ENCODE measurements at places on chromosomes 1 and 21. TPM values are rescaled to one million over a fixed set of nuclear protein-coding genes. Genes with fewer than 3 reads are reported as not detected.

- no peak for DNase-seq
- H3K27me3 ChIP-seq, result no peaks in the 10 kb centered on the region
- H3K4me3 ChIP-seq, result no peak overlapping the region
- H3K4me1 ChIP-seq, result no peaks in the 10 kb centered on the region
Observed at GRCh38 chr1:96488777-96489176, 232.8 kb upstream of the PTBP2 start.

DNA sequence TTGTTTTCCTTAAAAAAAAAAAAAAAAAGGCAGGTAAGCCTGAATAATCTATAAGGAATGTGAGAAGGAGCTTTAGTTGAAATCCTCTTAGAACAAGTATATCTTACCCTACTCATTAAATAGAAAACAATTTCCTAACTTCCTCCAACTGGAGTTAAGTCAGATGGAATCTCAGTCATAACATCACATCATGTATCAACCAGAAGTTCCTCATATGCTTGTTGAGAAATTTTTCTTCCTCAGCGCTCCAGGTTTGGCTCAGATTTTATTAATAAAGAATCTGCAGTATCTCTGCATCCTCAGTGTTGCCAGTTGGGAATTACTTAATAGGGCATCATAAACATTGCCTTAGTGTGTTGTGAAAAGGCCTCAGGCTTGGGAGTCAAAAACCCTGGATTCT lies 37.6 kb downstream of the DUSP10 start:
- no peak overlapping the region for H3K27ac ChIP-seq
- no peak overlapping the region for H3K4me3 ChIP-seq
- no peak for DNase-seq
- H3K36me3 ChIP-seq, result peaks cover 51% of the 10 kb centered on the region
- H3K27me3 ChIP-seq, result no peaks in the 10 kb centered on the region

DNA sequence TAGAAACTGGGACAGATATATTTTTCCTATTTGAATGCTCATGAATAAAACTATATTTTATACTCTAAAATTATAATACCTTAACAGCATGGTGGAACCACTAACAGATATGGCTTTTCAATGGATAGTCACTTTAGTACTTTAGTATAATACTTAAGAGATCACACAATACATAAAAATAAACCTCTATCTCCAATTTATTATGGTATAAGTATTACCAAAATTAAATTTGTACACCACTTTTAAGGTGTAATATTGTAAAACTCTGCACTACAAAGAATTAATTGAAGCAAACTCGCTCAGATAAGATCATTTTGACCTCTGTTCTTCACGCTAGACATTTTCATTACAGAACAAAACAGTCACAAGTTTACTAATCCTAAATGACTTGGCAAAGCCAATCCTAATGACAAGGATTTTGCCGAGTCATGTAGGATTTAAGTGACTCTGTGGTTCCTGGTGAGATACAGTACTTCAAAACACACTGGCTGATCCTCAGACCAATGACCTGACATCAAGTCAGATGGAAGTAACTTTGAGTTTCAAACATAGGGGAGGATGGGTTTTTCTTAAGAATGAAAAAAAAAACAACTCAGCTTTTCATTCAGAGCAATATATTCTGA lies 200.6 kb downstream of the SMYD3 start:
- H3K27ac ChIP-seq, result no peak overlapping the region
- H3K36me3 ChIP-seq, result no peaks in the 10 kb centered on the region
- H3K4me3 ChIP-seq, result no peak overlapping the region
- H3K27me3 ChIP-seq, result no peaks in the 10 kb centered on the region
- no peak for DNase-seq
- H3K4me1 ChIP-seq, result no peaks in the 10 kb centered on the region

DNA sequence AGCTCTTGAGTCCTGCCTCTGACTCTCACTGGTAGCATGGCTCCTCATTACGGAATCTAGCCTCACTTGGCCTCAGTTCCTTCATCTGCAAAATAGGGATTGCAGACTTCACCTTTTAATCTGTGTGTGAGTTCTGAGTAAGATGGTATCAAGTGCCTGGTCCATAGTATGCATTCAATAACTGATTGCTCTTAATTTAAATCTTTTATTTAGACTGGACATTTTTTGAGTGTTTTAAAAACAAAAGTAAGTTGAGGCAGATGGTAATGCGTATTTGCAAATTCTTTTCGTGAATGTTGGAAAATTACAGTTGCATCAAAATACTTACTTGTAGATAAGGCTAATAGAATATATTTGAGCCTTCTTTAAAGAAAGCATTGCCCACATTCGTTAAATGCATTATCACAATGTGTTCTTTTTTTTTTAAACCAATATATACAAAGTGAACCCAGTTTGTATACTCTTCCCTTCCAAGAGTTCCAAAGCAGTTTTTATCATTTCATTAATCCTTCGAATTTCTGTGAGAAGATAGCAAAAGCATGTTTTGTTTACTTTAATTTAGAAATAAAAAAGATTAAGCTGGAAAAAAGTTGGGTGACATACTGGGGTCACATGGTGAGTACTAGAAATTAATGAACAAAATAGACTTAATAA lies 8.1 kb downstream of the DNM3 start:
- no peak overlapping the region for H3K27ac ChIP-seq
- no peaks in the 10 kb centered on the region for H3K4me1 ChIP-seq
- H3K4me3 ChIP-seq, result no peak overlapping the region

DNA sequence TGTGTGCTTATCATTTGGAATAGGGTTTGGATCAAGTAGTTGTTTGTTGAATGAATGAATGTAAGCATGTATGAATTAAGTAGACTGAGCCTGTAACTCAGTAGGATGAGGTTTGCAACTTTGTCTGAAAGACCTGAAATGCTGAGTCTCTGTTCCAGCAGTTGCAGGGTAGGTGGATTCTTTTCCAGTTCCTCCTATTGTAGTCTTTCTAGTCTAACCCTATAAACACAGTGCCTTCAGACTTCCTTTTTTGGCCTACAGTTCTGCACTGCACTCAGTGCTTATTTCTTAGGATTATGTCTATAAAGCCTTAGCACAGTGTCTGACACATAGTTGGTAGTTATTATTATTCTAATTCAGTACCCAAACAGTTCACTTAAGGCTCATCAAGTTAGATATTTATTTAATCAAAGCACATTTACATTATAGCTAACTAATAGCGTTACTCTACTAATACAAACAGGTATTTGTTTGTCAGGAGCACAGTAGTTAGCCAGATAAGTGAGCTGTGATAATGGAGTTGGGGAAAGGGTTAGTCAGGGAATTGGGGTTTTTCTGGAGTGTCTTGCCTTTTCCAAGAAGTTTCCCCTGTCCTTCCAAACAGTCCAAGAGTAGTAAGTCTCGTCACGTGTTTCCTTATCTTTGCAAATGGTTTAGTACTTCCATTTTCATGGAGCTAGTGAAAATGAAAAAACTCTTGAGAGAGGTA lies 45.0 kb downstream of the ABCD3 start:
- H3K4me3 ChIP-seq, result no peak overlapping the region
- no peak for DNase-seq
- H3K27ac ChIP-seq, result no peak overlapping the region
- no peaks in the 10 kb centered on the region for H3K27me3 ChIP-seq

- no peak for DNase-seq
- H3K4me1 ChIP-seq, result no peaks in the 10 kb centered on the region
- no peaks in the 10 kb centered on the region for H3K27me3 ChIP-seq
- H3K4me3 ChIP-seq, result no peak overlapping the region
- no peak overlapping the region for H3K27ac ChIP-seq
Observed at GRCh38 chr1:214071469-214071868, 83.7 kb downstream of the PROX1 start.

- H3K4me3 ChIP-seq, result no peak overlapping the region
- H3K4me1 ChIP-seq, result no peaks in the 10 kb centered on the region
- H3K27me3 ChIP-seq, result peaks cover 12% of the 10 kb centered on the region
- DNase-seq, result no peak
- H3K27ac ChIP-seq, result no peak overlapping the region
Observed at GRCh38 chr1:32427264-32427963, 33.2 kb upstream of the BSDC1 start.

- no peaks in the 10 kb centered on the region for H3K4me1 ChIP-seq
- H3K36me3 ChIP-seq, result no peaks in the 10 kb centered on the region
- H3K27me3 ChIP-seq, result no peaks in the 10 kb centered on the region
- no peak overlapping the region for H3K4me3 ChIP-seq
Observed at GRCh38 chr1:68280286-68280685, 48.0 kb upstream of the WLS start.

DNA sequence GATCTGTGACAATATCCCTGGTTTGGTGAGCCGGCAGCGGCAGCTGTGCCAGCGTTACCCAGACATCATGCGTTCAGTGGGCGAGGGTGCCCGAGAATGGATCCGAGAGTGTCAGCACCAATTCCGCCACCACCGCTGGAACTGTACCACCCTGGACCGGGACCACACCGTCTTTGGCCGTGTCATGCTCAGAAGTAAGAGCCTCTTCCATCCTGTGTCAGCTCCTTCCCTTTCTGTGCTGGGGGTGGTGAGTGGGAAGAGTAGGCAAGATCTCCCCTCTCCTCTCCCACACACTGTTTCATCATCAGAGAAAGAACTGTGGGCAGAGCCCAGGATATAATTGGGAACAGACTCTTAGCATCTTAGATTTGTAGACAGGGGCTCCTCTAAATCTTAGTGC lies 6.1 kb downstream of the WNT2B start:
- H3K27me3 ChIP-seq, result peaks cover 2% of the 10 kb centered on the region
- no peak overlapping the region for H3K27ac ChIP-seq
- no peak for DNase-seq
- no peaks in the 10 kb centered on the region for H3K4me1 ChIP-seq

DNA sequence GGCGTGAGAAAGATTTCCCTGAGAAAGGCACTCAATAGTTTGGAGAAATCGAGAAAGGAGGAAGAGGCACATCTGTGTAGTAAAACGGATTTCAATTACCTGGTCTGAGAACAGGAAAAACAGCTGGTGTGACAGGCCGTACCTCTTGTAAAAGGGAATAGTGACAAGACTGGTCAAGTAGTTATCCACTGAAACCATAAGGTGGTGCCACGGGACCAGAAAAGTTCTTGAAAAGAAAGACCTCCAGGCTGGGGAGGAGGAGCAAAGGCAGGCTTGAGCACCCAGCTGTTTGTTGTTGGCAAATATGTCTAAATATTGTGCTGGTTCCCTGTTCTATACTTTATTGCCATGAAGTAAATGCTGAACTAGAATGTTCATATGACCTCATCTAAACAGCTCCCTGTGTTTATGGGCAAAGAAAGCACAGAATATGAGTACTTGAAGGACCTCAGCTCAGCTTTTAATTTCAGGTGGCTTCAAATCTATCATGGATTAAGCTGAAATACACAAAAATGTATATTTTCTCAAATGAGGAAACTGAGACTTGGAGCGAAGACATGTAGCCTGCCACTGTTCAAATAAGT lies 4.0 kb downstream of the HAO2 start:
- H3K4me1 ChIP-seq, result no peaks in the 10 kb centered on the region
- H3K27ac ChIP-seq, result no peak overlapping the region
- H3K4me3 ChIP-seq, result no peak overlapping the region
- no peaks in the 10 kb centered on the region for H3K36me3 ChIP-seq
- peaks cover 3% of the 10 kb centered on the region for H3K27me3 ChIP-seq

GRCh38 chr1:227459326-227459841 lies 104.0 kb upstream of the ZNF678 start:
- peaks cover 2% of the 10 kb centered on the region for H3K27me3 ChIP-seq
- H3K36me3 ChIP-seq, result no peaks in the 10 kb centered on the region
- H3K27ac ChIP-seq, result no peak overlapping the region
- no peaks in the 10 kb centered on the region for H3K4me1 ChIP-seq

NEXN gene
- total RNA-seq, result 1.1 TPM

SPRR2A gene
- total RNA-seq, result not detected

GIPC2 gene
- not detected for total RNA-seq

NTMT2 gene
- total RNA-seq, result not detected

ORC1 gene
- total RNA-seq, result 3.0 TPM

PEX11B gene
- 14.2 TPM for total RNA-seq

MAP1LC3C gene
- total RNA-seq, result not detected

Measured in CD4-positive, CD25-positive, alpha-beta regulatory T cell (primary cell).